Airway epithelial cell (primary cell): ENCODE measurements at places on chromosomes 6 and 20. TPM values are rescaled to one million over a fixed set of nuclear protein-coding genes. Genes with fewer than 3 reads are reported as not detected.

IL17A gene
- total RNA-seq: not detected in 2 replicates

CDSN gene
- total RNA-seq: 0.14 TPM in 1 of 2 replicates, not detected in the other

NOX3 gene
- not detected in 2 replicates for total RNA-seq

CRISP2 gene
- not detected in 2 replicates for total RNA-seq

RFX6 gene
- total RNA-seq: not detected in 2 replicates

DEFB132 gene
- total RNA-seq: not detected in 2 replicates

MAS1 gene
- not detected in 2 replicates for total RNA-seq

FOXQ1 gene
- total RNA-seq: 4.7 and 7.7 TPM in 2 replicates
